ENCODE measurements at places on chromosomes 1 and 21. TPM values are rescaled to one million over a fixed set of nuclear protein-coding genes. Genes with fewer than 3 reads are reported as not detected.

ZBTB48 gene
- total RNA-seq: 70.7 TPM

RIIAD1 gene
- total RNA-seq: 6.4 TPM

TYW3 gene
- total RNA-seq: 12.7 TPM

ADAM30 gene
- total RNA-seq: 9.5 TPM

ACTN2 gene
- total RNA-seq: 39.8 TPM

HSD3B2 gene
- 0.19 TPM for total RNA-seq

RHEX gene
- total RNA-seq: 3.0 TPM

SHISAL2A gene
- total RNA-seq: 5.0 TPM

CAMK2N1 gene
- total RNA-seq: 9.5 TPM

E2F2 gene
- 6.6 TPM for total RNA-seq

All from testis (tissue), 5 donors.